ENCODE measurements at places on chromosomes 12 and 14.

- no peak for DNase-seq
Observed at GRCh38 chr12:53268630-53269562, 797 bp downstream of the ESPL1 start.

GRCh38 chr12:44618946-44619345 lies 257.2 kb downstream of the NELL2 start:
- DNase-seq: no peak

DNA sequence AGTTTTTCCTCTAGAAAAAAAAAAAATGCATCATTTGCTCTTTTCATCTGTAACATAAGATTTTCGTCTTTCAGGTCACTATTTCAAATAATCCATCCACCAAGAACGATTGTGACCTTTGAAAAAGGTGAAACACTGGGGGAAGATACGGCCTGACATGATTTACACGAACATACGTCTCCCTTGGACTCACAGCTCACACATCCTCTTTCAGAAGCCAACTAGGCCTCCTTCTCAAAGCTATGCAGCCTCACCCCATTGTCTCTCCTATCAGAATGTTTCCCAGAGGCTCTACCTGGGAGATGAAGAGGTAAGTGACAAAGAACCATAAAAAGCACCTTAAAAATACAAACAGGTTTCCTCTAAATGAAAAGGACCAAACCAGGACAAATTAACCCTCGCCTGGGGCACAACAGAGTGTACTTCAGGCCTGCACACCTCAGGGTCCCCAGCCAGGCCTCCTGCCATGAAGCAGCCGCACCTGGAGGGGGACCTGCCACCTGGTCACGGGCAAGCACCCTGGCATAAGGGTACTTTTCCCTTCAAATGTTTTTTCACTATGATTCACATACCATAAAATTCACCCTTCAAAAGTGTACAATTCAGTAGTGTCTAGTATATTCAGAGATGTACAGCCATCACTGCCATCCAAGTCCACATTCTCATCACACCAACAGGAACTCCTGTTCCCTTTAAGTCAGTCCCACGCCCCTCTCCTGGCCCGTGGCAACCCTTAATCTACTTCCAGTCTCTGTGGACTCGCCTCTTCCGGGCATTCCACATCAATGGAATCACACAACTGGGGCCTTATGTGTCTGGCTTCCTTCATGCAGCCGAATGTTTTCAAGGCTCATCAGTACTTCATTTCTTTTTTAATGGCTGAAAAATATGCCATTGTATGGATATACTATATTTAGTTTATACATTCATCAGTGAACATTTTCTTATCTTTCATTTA lies 5.4 kb downstream of the SLC15A4 start:
- DNase-seq: no peak

GRCh38 chr14:68774771-68775613 lies 17.9 kb downstream of the ZFP36L1 start:
- no peak for DNase-seq

DNA sequence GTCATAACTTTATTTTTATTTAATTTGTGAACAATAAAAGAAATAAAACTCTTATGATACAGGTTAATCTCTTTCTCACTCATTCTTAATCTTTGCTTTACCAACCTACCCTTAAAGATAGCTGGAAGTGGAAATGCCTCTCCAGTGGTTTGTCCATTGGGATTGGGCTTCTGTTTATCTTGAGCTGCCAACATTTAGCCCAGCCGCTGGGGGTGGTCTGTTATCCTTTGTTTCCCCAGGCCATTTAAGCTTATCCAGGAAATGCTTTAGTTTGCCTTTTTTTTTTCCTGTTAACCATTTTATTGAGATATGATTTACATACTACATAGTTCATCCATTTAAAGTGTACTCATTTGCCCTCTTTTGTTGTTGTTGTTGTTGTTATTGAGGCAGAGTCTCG lies 8.2 kb downstream of the TDG start:
- DNase-seq: no peak

Data from amygdala (tissue), 56 donors.